ENCODE measurements at places on chromosomes 16 and 17.
A peak's percentile ranks its signal among the peaks of the same experiment; 100 is the strongest.

DNA sequence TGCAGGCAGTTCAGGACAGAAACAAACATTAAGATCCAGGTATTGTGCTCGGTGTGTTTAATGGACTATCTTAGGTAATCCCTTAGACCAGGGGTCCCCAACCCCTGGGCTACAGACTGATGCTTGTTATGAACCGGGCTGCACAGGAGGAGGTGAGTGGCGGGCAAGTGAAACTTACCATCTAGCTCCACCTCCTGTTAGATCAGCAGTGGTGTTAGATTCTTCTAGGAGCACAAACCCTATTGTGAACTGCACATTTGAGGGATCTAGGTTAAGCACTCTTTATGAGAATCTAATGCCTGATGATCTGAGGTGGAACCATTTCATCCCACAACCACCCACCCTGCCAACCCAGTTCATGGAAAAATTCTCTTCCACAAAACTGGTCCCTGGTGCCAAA is 37.8 kb upstream of the ASIC2 start:
- no peak for DNase-seq

DNA sequence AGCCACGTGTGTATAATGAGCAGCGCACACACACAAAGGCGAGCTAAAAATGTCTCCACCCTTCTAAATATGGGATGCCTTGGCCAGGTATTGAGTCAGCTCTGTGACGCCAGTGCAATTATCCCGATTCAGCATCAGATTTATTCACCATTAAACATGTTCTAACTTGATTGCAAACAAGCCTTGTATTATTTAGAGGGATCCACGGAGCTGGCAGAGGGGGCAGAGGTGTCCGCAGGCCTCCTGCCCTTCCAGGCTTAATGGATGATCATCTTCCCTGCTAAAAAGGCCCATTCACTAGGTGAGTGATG is 591.7 kb downstream of the MAF start:
- no peak for DNase-seq

DNA sequence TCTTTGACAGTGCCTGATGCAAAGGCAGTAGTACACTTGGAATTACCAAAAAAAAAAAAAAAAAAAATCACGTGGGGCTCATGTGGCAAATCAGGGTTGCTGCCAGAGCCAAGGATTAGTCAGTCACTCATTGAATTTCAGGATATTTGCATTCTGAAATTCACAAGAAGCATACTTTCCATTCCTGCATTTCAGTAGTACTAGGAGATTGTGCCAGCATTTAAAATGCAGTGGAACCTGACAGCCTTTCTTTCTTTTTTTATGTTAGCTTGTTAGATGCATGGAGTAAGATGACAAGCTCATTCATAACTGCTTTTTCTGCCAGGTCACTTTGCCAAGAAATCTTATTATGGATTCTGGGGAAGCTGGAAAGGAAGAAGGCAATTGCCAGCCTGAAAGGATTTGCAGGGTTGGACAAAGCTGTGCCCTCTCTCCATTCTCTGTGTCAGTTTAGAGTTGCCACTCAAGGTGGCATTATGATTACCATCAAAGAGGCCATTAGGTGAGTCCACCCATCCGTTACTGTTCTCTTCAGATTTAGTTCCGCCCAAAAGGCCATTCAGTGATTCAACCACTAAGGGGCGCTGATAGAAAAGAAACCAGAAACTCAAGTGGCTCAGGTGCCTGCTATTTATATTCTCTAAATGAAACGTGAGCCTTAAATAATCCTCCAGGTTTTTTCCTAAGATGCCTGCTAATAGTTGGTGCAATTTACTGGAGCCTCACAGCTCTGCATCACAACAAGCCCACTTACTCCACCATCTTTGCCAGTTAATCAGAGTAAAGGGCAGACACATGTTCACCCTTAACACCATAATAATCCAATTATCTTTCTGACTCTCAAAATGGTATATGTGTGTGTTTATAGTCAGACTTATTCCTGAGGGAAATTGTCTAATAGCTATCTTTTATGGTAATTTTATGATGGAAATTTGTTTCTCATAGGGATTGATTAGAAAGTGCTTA is 59.0 kb downstream of the TANGO6 start:
- peak; percentile 49 for DNase-seq

DNA sequence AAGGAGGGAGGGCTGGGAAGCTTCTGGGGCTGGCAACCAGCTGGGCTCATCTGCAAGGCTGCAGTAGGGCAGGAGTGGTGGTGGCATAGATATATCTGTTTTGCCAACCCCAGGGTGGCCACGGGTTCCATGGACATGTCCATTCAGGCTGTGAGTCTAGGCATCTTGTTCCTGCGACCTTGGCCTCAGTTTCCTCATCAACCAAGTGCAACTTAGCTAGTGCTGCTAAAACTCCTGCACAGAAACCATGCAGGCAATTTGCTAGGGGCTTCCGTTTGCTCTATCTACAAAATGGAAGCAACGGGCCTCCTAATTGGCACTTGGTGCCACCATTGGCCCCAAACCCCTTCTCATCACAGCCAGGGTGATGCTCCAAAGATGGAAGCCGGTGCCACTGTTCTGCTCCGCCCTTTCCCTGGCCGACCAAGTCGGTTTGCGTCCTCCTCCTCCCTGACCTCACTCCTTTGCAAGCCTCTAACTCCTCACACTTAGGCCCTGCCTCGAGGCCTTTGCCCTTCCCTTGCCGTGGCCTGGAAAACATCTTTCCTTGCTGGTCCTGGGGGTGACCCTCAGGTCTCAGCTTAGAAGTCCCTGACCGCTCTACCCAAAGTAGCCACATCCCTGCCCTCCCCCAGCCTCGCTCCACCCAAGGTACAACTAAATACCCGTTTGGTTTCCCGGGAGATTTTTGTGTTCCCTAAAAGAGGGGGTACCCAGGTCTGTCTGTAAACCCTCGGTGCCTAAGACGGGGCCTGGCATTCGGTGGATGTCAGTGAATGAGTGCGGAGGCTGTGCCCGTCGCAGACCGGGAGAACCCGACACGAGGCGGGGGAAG is 1.2 kb downstream of the SREBF1 start:
- DNase-seq = no peak

GRCh38 chr16:26594666-26595065 is 472.1 kb upstream of the C16orf82 start:
- DNase-seq = no peak

DNA sequence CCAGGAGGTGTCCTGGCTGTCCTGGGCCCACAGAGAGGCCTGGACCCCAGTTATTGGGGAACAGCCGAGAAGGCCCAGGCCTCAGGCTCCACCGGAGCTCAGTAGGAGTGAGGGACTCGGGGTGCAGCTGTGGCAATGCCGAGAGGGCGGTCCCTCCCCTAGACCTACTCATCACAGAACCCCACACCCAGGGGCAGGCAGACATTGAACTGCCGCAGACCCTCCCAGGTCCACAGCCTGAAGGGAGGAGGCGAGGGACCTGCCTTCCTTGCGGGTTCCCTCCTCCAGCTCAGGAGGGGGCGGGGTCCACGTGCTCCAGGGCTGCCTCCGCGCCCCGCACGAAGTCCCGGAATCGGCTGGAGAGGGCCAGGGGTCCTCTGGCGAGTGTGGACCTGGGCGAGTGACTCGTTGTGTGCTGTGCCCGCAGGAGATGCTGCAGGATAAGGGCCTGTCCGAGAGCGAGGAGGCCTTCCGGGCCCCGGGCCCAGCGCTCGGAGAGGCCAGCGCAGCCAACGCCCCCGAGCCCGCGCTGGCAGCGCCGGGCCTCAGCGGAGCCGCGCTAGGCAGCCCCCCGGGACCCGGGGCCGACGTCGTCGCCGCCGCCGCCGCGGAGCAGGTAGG is 3.9 kb downstream of the TBX4 start:
- DNase-seq = no peak

DNA sequence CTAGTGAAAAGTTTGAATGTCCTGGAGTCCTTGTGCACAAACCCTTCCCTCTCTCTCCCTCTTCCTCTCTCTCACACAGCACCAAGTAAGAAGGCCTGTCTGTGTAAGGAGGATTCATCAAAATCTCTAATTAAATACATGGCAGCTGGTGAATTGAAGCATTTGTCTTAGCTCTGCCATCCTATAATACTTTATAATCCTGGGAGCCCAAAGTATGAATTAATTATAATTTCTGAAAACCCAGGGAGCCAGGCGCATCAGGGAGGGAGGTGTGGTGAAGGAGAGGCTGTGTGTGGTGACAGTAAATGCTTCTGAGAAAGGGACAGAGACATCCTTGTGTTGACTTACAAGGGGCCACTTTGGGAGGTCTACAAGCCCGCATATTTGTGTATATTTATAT is 691.4 kb upstream of the EEF2KMT start:
- no peak for DNase-seq

- DNase-seq = no peak
These were observed 85.6 kb upstream of the TNRC6C start for GRCh38 chr17:77872714-77873499.

DNA sequence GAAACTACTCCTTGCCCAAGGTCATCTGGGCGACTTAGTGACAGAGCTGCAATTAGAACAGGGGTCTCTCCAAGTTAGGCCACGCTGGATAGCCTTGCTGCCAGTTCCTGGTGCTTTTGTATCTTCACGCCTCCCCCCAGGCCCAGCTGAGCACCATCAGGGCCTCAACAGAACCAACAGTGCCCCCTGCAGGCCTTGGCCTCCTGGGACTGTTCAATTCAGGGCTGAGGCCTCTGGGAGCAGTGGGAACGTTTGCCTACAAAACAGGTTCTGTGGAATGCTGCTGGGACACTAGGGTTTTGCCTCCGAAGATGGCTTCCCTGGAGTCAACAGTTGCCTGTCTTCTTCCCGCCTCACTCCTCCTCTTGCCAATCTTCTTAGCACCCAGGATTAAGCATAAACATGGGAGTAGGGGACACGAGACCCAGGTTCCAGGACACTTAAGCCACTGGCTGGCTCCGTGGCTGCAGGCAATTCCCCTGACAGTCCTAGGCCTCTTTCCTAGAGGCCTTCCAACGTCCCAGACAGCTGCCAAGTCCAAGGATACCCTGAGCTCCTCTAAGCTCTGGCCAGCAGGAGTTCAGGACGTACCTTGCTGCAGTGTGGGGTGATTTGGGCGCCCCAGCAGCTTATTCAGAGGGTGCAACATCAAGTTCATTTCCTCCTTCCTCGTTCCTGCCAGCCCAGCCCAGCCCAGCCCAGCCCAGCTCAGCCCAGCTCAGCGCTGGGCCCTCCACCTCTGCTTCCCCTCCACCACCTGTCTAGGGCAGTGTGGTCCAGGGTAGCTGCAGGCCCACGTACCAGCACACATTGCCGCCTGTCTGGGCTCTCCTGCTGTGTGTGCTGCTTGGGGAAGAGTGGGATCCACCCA is 246.6 kb upstream of the RPL38 start:
- DNase-seq = peak; percentile 80

GRCh38 chr17:15197229-15197628 is 67.9 kb downstream of the PMP22 start:
- no peak for DNase-seq

- DNase-seq = no peak
These were observed 32.6 kb upstream of the ABCA9 start for GRCh38 chr17:69093279-69093789.

DNA sequence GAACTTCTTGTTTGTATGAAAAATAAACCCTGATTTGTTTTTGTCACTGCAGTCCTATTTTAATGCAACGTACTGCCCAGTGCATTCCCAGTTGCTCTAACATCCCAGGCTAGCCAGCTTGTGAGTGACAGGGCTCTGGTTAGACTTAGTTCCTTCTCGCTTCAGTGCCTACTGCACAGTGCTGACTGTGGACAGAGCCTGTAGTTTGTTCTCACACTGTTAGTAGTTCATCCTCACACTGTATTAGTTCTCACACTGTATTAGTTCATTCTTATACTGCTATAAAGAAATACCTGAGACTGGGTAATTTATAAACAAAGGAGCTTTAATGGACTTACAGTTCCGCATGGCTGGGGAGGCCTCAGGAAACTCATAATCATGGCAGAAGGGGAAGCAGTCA is 116.6 kb upstream of the SALL1 start:
- DNase-seq = no peak

GRCh38 chr16:57277586-57277985 is 6.9 kb downstream of the PLLP start:
- no peak for DNase-seq

- DNase-seq = no peak
These were observed 64.4 kb upstream of the CDH8 start for GRCh38 chr16:62100651-62101050.

DNA sequence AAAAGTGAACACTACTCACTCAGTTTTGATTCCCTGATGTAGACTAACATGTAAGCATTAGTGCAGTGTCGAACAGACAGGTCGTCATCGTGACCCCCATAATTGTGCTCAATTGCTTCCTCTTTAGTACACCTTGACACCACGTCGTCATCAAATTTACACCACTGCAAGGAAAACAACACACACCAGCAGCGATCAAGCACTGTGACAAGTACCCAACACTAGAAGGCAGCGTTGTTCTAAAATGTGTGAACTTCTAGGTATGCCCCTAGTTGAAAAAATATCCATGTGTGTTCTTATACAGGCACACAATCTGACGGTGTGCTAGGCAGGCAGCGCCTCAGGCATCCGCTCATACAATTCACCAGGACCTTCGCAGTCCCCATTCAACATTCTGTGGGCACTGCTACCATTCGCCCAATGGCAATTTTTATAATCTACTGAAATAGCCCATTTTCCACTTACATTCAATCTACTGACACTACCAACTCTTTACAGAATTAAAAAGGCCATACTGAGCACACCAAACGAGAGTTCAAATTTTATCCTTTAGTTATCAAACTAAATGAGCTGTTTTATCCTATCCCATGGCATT is 23.1 kb downstream of the LITAFD start:
- DNase-seq = no peak

DNA sequence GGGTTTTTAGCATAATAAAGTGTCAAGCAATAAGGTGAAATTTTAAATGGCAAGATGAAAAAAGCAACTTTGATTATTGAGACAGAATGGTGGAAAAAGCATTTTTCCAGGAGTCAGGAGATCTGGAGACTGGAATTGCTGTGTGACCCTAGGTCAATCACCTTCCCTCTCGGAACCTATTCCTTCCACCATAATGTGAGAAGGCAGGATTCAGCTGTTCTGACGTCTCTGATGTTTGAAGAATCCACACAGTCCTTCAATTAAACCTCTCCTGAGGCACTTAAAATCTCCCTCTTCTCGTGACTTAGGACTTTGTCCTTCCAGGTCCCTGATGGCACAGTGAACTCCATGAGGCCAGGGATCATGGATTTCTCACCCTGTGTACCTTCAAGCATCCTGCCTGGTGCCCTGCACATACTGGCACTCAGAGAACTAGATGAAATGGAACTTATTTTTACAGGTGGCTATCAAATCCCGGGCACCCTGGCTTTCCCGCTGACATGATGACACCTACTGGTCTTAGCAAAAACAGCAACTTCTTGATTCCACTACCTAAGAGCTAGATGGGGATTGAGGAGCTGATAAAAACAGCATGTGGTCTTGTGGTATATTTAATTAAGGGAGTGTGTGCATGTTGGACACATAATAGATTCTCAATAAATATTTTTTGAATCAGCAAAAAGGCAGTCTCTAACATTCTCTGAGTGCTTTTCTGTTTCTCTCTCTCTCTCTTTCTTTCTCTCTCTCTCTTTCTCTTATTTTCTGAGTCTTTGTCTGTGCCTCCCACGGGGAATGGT is 2.3 kb upstream of the CCDC182 start:
- peak; percentile 73 for DNase-seq

GRCh38 chr17:4560837-4561256 is 470 bp upstream of the GGT6 start:
- DNase-seq = no peak

- no peak for DNase-seq
These were observed 24.1 kb upstream of the IL21R start for GRCh38 chr16:27377666-27378485.
